ENCODE measurements at places on chromosomes 11 and 22. TPM values are rescaled to one million over a fixed set of nuclear protein-coding genes. Genes with fewer than 3 reads are reported as not detected.
A peak's percentile ranks its signal among the peaks of the same experiment; 100 is the strongest.

DNA sequence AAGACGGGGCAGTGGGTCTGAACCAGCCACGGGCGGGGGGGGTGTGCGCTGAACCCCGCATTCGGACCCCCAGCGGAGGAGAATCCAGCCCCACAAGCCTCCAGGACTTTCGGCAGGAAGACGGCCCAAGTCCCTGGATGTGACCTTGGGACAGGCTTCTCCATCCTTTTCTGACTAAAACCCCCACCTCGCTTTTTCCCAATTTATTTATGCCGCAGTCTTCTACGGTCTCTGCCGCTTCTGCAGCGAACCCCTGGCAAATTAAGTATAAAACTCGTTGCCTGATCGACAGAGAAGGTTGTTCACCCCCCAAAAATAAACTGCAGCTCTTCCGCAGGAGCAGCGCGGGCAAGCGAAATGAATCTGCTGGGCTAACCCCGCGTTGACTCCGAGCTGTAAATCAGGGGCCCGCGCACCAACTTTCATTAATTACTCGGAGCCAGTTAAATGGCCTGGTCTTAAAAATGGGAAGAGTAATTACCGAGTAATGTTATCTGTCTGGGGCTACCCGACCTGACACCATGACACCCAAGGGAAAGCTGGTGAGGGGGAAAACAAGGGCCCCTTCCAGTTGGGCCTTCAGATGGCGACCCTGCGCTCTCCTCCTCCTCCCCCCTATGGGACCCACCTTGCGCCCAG is 6.6 kb downstream of the WT1 start:
- DNase-seq, result no peak

GRCh38 chr22:20036084-20036482 is 15.2 kb downstream of the TANGO2 start:
- no peak for DNase-seq

DNA sequence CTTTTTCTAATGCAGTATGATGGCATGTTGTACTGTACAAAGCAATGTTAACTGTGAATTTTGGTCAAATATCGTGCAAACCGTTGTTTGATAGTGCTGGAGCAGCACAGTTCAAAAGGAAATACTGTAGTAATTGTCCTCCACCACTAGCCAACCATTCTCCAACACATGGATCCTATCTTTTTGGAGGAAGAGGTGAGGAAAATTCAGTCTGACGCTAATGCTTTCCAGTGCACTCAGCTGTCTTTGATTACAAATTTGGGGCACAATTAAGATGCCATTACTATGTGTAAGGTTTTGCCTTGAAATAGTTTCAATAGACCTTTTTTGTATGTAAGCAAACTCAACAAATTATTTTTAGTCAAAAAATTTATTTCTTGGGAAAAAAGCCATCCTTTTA is 240.5 kb upstream of the CCDC179 start:
- DNase-seq, result no peak

DNA sequence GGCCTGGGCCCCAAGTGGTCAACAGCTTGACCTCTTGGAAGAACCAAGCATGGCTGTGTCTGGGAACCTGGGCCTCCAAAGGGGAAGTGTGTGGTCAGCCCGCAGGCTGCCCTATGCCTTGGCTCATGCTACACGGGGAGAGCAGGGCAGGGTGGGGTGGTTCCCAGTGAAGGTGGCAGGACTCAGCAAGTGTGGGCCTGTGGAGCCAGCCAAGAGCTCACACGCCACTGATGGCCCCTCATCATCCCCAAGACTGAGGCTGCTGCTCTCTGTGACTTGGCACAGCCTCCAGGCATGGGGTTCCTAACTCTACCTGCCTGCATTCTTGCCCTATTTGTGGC is 15.9 kb upstream of the DGCR8 start:
- DNase-seq, result no peak

- peak; percentile 63 for DNase-seq
Observed at GRCh38 chr11:67352546-67353316, 615 bp downstream of the POLD4 start.

- DNase-seq, result no peak
Observed at GRCh38 chr11:44870181-44870580, 80.5 kb downstream of the TP53I11 start.

DNA sequence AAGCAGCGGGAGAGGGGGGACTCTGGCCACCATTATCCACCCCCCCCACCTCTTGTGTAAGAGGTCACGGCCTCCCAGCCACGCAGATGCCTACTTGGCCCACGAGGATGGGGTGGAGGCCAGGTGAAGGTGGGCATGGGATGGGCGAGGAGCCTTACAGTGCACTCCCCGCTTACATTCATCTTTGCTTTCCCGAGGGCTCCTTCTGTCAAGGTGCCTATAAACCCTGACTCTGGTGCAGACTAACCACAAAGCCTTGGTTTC is 13.1 kb downstream of the NPTXR start:
- DNase-seq, result no peak

DNA sequence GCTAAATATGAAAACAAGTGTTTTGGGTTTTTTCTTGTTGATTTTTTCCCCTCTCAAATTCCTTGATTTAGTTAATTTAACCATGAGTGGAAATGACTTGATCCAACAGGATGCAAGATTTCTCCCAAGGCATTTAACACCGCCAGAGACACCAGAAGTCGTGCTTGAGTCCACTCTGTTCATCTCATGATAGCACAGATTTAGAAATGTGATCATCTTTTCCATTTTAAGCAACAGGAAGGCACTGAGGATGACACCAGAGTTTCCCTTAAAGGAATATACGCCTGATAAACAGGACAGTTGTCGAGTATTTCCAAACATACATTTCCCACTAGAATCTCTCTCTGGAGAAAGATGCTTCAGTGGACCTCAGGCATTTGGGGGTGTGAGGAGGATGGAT is 318.7 kb downstream of the CADM1 start:
- no peak for DNase-seq

GRCh38 chr11:128830290-128831173 is 36.6 kb downstream of the KCNJ1 start:
- no peak for DNase-seq

GRCh38 chr11:117333917-117334316 is 6.3 kb downstream of the CEP164 start:
- no peak for DNase-seq

DNA sequence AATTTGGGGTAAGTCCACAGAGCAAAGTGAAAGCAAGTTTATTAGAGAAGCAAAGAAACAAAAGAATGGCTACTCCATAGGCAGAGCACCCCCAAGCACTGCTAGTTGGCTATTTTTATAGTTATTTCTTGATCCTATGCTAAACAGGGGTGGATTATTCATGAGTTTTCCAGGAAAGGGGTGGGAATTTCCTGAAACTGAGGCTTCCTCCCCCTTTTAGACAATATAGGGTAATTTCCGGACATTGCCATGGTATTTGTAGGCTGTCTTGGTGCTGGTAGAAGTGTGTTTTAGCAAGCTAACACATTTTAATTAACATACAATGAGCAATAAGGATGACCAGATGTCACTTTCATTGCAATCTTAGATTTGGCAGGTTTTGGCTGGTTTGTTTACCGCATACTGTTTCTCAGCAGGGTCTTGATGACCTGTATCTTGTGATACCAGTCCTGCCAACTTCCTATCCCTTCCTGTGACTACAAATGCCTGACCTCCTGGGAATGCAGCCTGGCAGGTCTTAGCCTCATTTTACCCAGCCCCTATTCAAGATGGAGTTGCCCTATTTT is 937 bp upstream of the C1QTNF6 start:
- DNase-seq, result no peak

DNA sequence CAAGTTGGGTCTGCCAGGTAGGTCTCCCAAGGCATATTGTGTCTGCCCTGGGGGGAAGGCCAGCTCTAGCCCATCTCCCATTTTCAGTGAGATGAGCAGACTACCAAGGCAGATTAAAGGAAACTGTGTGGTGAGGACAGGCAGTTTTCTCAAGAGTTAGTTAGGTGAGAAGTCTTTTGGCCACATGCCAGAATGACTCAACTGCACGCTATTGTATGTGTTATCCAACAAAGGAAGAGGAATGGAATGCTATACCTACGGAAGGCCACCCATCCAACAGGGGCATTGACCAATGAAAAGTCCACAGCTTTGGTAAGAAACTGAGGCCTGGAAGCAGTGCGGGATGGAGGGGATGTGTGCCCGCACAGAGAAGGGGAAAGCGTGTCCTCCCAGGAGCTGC is 941.7 kb downstream of the NTM start:
- peak; percentile 68 for DNase-seq

DNA sequence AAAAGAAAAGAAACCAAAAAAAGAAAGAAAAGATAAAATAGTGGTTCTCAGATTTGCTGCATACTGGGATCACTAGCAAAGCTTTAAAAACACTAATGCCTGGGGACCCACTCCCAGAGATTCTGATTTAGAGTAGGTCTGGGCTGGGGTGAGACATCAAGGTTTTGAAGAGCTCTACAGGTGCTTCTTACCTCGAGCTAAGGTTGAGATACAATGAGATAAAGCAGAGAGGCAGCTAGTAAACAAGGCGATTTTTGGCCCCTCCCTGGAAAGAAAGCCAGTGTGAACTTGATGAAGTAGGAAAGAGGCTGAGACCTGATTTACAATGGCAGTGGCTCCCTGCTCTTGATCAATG is 327.6 kb upstream of the CCDC90B start:
- no peak for DNase-seq

- DNase-seq, result no peak
Observed at GRCh38 chr11:26958702-26959049, 35.2 kb upstream of the FIBIN start.

- DNase-seq, result peak; percentile 91
Observed at GRCh38 chr11:5689551-5689983, at the start of gene TRIM22. TSS of gene TRIM22 (plus strand) at chr11:5689790. CDS start at chr11:5696233, 6,443 bp downstream.

GRCh38 chr11:45161252-45162063 is 15.0 kb downstream of the PRDM11 start:
- no peak for DNase-seq

GRCh38 chr11:117843666-117844484 is 19.3 kb upstream of the FXYD2 start:
- peak; percentile 27 for DNase-seq

DNA sequence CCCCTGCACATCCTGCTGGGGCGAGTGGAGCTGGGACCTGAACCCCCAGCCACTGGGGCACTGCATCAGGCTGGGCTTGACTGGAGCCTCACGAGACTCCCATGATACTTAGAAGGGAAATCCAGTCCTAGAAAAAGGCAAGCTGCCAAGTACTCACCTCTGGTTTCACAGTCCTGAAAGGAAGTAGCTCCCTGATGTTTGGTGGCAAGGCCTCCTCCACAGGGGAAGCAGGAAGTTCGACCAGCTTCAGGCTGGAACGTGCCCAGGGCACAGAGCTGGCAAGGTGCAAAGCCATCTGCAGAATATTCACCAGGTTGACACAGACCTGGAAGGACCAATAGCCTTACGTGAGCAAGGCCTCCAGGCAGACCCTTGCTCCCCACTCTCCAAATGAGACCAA is 26.8 kb upstream of the NRIP3 start:
- no peak for DNase-seq

DNA sequence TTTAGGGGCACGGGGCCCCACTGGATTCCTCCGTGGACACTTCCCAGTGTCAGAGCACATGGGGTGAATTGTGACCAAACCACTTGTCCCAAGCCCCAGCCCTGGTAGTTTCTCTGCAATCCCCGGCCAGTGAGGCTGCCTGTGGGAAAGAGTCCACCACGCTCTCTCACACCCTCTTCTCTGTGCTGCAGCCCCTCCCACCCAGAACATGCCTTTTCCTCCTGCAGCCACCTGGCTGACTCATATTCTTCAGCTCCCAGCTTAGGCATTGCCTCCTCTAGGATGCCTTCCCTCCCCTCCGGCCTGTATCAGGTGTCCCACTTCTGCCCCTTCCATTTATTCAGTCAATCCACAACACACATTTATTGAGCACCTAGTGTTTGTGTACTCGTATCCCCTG is 5.4 kb upstream of the RPS6KB2 start:
- no peak for DNase-seq

DNA sequence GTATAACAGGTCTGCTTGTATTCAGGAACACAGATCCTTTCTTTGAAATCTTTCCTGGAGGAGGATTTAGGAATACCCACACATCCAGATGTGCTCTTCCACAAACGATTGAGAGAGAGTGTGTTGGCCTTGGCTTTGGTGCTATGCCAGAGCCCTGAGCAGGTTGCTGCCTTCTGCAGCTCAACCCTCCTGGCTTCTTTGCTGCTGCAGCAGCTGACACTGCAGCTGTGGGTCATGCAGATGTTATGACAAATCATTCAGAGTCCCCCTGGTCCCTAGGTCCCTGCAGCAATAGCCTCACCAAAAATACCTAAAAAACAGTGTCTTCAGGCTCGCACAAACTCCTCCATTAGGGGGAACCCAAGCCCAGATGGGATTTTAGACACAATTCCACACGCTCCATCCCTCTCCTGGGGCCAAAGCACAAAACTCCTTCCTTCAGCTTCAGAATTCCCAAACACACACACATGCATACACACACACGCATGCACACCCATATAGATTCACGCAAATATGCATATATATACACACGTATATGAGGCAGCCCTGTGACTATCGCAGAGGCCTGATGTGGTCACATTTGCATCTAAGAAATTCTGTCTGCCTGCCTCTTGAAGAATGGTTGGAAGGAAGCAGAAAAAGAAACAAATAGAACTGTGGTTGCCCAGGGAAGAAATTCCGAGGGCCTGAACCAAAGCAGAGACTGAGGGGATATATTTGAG is 35.4 kb downstream of the SLN start:
- DNase-seq, result no peak

DNA sequence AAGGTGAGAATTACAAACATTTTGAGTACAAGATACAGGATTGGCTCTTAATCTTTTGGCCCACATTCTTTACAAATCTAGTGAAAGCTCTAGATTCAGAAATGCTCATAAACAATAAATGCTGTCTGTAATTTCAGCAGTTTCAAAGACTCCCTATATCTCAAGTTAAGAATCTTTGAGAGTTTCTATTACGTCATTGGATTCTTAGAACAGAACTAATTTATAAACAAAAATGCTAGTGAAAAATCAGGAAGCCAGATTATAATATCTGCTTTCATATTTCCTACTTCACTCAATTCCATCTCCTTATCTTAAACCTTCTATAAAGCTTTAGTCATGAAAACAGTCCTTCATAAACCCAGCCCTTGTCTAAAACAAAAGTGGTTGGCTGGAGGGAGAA is 32.1 kb downstream of the CTSC start:
- DNase-seq, result no peak

The ISX gene
- total RNA-seq, result not detected

The SPINDOC gene
- total RNA-seq, result 33.8 TPM

The KRTAP5-7 gene
- total RNA-seq, result not detected

The GVQW3 gene
- total RNA-seq, result 0.51 TPM

The WT1 gene
- 0.96 TPM for total RNA-seq

The CNTN5 gene
- total RNA-seq, result not detected

The C11orf21 gene
- total RNA-seq, result not detected

The MSANTD2 gene
- total RNA-seq, result 15.4 TPM

The GLB1L2 gene
- total RNA-seq, result not detected

The KCNJ11 gene
- 0.11 TPM for total RNA-seq

The MS4A8 gene
- not detected for total RNA-seq

The TMEM45B gene
- not detected for total RNA-seq

The ROBO4 gene
- 23.4 TPM for total RNA-seq

The FGF3 gene
- not detected for total RNA-seq

The ME3 gene
- 17.3 TPM for total RNA-seq
